ENCODE measurements at places on chromosomes 1 and 21.

DNA sequence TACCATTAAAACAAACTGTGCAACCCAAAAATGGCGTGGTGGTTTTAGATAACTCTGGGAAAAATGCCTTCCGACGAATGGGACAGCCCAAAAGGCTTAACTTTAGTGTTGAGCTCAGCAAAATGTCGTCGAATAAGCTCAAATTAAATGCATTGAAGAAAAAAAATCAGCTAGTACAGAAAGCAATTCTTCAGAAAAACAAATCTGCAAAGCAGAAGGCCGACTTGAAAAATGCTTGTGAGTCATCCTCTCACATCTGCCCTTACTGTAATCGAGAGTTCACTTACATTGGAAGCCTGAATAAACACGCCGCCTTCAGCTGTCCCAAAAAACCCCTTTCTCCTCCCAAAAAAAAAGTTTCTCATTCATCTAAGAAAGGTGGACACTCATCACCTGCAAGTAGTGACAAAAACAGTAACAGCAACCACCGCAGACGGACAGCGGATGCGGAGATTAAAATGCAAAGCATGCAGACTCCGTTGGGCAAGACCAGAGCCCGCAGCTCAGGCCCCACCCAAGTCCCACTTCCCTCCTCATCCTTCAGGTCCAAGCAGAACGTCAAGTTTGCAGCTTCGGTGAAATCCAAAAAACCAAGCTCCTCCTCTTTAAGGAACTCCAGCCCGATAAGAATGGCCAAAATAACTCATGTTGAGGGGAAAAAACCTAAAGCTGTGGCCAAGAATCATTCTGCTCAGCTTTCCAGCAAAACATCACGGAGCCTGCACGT is 82.1 kb downstream of the PRDM2 start:
- DNase-seq = no peak

DNA sequence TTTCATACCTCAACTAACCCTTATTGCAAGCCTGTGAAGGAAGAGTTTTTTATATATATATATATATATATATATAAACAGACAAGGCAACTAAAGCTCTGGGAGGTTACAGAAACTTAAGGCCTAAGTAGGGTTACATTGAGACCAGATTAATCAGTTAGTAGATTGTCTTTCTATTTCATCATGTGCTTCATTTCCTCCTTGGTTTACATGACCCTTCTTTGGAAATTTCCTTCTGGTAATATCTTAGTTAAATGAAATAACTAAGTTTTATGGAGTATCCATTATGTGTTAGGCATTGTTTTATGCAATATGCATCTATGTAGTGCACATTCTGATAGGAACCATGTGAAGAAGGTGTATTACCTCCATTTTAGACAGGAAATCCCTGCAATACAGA is 112.7 kb downstream of the FGGY start:
- DNase-seq = no peak

GRCh38 chr1:54318246-54318814 is 87.9 kb downstream of the SSBP3 start:
- no peak for DNase-seq

GRCh38 chr1:227734546-227734855 is 601 bp downstream of the JMJD4 start:
- no peak for DNase-seq

GRCh38 chr1:203048086-203048485 is 21.8 kb downstream of the PPFIA4 start:
- DNase-seq = no peak

DNA sequence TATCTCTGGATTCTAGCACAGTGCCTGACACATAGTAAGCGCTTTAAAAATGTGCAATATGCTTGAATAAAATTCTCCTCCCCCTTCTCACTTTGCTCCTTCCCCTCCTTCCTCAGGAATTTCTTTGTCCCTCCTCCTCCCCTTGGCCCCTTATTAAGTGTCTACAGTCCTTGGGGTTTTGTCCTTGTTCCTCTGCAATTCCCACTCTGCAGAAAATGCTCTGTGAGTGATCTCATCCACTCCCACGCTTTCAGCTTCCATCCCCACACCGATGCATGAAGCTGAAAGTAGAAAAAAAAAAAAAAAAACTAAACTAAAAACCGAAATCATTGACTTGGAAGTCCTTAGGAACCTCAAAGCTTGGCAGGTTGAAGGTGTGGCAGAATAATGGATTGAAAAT is 273.6 kb downstream of the RRAGC start:
- DNase-seq = no peak

DNA sequence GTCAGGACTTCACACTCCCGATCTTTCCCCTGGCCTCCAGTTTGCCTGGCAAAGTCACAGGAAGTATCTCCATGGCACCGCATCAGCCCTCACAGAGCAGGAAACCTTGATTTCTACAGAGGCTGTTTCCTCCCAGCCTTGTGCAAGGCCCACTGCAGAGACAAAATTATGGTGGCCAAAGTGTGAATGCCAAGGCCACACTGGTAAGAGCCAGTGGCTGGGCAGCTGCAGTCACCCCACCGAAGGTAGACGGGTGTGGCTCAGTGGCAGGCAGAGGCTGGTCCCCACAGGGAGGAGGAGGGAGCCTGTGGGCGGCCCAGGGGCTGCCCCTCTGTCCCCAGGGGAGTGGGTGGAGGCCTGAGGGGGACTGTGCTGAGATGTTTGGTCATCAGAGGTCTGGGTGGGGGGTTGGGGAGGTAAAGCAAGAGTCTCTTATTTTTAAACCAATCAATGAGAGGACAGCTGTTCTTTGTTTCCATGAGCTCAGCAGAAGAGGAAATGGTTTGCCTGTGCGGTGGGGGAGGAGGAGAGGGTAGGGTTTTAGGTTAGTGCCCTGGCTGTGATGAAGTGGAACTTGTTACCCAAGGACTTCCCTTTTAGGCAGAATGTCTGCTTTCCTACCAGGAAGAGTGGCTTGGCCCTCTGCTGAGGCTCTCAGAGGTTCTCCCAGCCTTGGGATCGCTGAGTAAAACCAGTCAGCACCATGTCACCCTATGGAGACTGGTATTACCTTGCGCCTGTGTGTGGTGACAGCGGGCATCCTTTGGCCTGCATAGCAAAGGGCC is 18.0 kb upstream of the BTG2 start:
- DNase-seq = peak; percentile 50

DNA sequence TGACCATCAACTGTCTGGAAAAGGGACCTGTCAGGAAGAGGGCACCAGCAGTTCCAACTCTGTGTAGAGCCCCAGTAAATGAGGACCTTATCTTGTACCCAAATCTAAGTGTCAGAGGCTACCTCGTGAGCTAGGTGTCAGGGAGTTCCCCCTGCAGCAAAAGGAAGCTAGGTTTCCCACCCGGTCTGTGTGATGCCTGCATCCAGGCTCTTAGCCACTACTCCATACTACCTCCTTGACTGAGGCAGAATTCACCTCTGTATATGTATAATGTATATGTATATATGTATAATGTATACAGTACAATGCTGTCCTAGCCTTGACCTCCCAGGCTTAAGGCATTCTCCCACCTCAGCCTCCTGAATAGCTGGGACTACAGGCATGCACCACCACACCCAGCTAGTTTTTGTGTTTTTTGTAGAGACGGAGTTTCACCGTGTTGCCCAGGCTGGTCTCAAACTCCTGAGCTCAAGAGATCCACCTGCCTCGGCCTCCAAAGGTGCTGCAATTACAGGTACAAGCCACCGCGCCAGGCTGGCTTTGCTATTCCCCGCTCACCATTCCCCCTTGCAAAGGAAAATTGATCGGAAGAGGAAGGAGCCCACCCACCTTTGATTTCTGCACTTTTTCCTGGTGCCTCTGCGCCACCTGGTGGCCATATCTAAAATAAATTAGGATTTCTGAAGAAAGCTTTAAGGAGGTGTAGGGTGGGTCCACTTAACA is 15.7 kb upstream of the LUZP1 start:
- no peak for DNase-seq

GRCh38 chr1:197137322-197137721 is 9.1 kb downstream of the ASPM start:
- DNase-seq = no peak

GRCh38 chr1:231139125-231139649 is 22.7 kb upstream of the TRIM67 start:
- no peak for DNase-seq

GRCh38 chr1:70586046-70586445 is 175.0 kb downstream of the CTH start:
- no peak for DNase-seq

DNA sequence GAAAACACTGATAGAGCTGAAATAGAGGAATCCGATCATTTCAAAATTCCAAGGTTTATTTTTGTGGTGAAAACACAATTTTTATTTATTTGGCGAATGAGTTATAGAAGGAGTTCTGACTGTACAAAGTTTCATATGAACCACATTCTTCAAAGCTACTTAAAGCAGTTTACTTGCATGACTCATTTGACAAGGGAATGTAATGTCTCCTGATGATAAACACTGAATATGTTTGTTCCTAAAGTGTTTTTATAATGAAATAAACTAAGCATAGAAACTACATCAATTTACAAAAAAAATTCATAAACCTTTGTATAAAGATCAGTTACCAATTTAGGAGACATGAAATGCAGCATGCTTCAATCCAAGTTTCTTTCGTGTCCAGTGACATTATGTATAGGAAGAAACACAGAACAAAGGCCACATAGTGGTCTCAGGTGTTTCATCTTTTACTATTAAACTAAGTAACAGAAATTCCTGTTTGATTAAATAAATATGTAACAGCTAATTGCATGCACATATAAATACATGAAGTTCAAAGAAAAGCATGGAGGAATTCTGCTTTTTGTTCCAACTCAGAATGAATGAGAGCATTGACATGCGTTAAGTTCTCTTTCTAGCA is 2.5 kb downstream of the PRKACB start:
- DNase-seq = no peak

DNA sequence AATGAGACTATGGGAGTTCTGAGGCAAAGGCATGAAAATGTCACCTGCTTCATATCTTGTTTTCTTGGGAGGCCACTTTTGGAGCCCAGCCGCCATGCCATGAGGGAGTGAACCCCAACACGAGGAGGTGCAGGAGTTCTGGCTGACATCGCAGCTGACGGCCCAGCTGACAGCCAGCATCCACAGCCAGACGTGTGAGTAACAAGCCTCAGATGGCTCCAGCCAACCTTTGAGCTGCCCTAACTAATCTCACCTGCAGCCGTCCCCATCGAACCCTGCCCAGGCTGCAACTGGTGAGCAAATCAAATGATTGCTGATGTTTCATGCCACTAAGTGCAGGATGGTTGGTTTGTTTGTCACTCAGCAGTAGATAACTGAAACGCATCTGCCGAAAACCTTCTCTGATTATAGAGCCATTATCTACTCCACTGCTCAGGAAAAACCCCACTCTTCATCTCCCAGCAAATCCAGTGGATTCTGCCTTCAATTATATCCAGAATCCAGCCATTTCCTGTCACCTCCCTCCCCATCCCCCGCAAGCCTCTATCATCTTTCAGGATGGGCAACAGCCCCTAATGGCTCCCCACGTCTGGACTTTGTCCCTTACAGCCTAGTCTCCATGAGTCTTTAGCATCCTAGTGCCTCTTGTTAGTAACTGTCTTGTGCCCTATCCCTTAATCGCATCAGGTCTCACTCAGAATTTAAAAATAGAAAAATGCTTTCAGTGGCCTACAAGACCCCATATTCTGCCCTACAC is 18.5 kb upstream of the RAB4A start:
- DNase-seq = no peak

DNA sequence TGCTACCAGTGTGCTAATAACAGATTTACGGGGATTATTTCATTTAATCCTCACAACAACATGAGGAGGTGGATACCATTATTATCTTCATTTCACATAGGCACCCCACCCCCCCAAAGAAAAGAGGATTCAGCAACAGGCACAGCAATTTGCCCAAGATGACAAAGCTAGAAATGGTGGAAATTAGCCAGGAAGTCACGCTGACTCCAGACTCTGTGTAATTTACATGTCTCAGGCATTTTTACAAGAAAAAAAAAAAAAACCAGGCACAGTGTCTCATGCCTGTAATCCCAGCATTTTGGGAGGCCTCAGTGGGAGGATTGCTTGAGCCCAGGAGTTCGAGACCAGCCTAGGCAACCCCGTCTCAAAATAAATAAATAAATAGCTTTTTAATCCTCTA is 37.5 kb upstream of the PRDM2 start:
- DNase-seq = no peak

Data from activated CD8-positive, alpha-beta memory T cell treated with anti-CD3 and anti-CD28 coated beads for 1 hour (primary cell).